SJCRH30 (cell line): ENCODE measurements at places on chromosomes 2 and 18. TPM values are rescaled to one million over a fixed set of nuclear protein-coding genes. Genes with fewer than 3 reads are reported as not detected.

Gene GPR75
- total RNA-seq, result 3.2 and 4.5 TPM in 2 replicates

Gene SPAG16
- total RNA-seq, result 24.7 and 28.2 TPM in 2 replicates

Gene PLGLB2
- total RNA-seq, result 0.28 and 0.40 TPM in 2 replicates

Gene ZSWIM2
- not detected in 2 replicates for total RNA-seq

Gene GAD1
- total RNA-seq, result 10.4 and 10.9 TPM in 2 replicates

GRCh38 chr2:29706171-29706720 lies 215.1 kb downstream of the ALK start:
- no peaks in the 10 kb centered on the region for H3K27me3 ChIP-seq
- peak; percentile 84 for DNase-seq
- no peak overlapping the region for H3K4me3 ChIP-seq
- peaks cover 20% of the 10 kb centered on the region for H3K4me1 ChIP-seq

- no peak for DNase-seq
- H3K27me3 ChIP-seq, result no peaks in the 10 kb centered on the region
- no peak overlapping the region for H3K27ac ChIP-seq
- no peaks in the 10 kb centered on the region; the same call in 1 of the 2 replicates for H3K4me1 ChIP-seq
These were observed 30.5 kb upstream of the SNORC start for GRCh38 chr2:232839411-232840079.

DNA sequence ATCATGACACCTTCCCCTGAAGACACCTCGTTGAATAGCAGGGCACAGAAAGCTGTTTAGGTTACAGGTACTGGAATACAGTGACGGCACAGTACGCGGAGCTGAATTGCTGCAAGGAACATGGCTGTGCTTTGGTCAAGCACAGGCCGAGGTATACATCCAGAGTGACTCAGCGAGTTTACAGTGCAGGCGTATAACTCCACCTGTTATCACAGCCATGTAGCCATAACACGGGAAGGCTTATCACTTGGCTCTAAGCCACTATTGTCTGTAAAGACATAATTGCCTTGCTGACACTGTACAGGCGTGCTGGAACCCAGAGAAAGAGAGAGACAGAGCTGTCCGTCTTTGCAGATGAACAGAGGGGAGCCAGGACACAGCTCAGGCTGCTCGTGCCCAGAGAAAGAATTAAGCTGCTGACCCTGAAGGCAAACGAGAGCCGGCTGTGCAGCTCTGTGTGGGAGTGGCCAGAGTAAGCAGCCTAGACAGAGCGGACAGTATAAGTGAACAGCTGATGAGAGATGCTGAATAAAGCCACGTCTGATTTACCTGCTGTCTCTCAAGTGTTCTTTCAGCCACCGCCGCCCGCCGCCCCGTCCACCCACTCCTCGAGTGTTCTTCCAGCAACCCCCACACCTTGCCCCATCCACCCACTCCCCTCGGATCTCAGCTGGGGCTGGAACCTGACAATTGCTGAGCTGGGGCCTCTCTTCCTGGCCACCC lies 87.3 kb upstream of the PPP1CB start:
- no peaks in the 10 kb centered on the region for H3K27me3 ChIP-seq
- peak; percentile 84 for DNase-seq
- peak overlapping the region; percentile 17 for H3K4me3 ChIP-seq
- H3K27ac ChIP-seq, result peak overlapping the region; percentile 74
- H3K36me3 ChIP-seq, result no peaks in the 10 kb centered on the region

GRCh38 chr2:30664761-30665358 lies 142.4 kb downstream of the CAPN13 start:
- peak; percentile 86 for DNase-seq
- 0 out of 2 replicates have a peak overlapping the region, but pooled peaks have one; percentile 11 for H3K4me3 ChIP-seq
- H3K36me3 ChIP-seq, result no peaks in the 10 kb centered on the region
- no peaks in the 10 kb centered on the region for H3K27me3 ChIP-seq
- H3K4me1 ChIP-seq, result peaks cover 25% of the 10 kb centered on the region

GRCh38 chr2:57821088-57821487 lies 225.5 kb upstream of the VRK2 start:
- H3K27me3 ChIP-seq, result no peaks in the 10 kb centered on the region
- no peaks in the 10 kb centered on the region for H3K36me3 ChIP-seq
- no peak for DNase-seq
- no peak overlapping the region for H3K4me3 ChIP-seq
- H3K27ac ChIP-seq, result no peak overlapping the region
